ENCODE measurements at places on chromosomes 6 and 20.

DNA sequence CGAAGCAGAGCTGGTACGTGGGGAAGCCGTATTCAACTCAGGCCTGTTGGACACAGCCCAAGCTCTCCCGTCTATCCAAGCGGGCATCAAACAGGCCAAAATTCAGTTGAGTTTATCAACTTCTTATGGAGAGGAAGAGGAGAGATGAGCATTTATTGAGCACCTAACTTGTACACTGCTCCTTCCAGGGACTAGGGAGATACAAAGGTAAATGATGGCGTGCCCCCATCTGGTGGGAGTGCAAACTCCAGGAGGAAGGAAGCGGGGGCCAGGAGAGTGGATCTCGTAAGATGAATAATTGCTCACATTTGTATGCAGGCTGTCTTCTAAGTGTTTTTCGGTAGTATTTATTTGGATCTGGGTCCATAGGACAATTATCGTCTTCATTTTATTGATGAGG lies 146.6 kb downstream of the SOBP start:
- no peak for DNase-seq

DNA sequence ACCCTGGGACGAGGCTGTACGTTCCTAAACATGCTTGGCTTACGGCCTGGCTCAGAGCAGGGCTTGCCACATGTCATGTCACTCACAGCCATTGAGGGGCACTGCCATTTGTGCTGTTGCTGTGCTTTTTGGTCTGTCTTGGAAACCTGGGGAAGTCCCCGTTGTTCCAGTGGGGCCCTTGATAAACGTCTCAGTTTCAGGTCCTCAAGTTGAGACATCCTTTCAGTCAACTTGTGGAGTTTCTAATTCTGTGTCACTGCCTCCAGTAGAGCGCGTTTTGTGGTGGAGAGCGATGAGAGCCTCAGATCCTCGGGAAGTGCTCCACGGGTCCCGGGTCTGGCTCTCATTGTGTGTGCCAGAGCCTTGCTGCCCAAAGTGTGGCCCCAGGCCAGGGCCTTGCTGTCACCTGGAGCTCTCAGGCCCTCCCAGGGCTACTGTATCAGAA lies 43.0 kb upstream of the CCR6 start:
- DNase-seq: no peak

GRCh38 chr20:50517817-50518154 lies 7.6 kb downstream of the PTPN1 start:
- no peak for DNase-seq

DNA sequence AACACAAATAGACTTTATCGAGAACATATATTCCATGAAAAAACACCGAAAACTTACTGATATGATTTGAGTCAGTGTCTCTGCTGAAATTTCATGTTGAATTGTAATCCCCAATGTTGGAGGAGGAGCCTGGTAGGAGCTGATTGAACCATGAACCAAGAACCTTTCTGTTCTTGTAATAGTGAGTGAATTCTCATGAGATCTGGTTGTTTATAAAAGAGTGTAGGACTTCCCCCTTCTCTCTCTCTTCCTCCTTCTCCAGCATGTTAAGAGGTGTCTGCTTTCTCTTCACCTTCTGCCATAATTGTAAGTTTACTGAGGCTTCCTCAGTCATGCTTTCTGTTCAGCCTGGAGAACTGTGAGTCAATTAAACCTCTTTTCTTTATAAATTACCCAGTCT lies 1289.3 kb upstream of the CITED2 start:
- DNase-seq: no peak

DNA sequence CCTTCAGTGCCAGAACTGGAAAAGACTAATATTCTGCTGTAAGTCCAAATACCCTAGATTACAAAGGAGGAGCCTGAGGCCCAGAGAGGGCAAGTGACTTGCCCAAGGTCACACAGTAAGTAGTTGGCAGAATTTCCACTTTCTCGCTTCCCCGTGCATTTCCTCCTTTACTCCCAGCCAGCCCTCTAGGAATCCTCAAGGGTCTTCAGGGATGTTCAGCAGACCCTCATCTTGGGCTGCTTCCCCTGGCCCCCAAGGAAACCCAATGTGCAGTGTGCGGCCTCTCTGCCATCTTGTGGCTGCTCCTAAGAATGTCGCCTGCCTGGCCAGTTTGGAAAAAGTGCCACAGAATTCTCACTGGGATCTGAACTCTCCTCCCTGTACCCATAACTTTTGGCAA lies 217.7 kb upstream of the LRFN2 start:
- DNase-seq: no peak
